ENCODE measurements at places on chromosomes 4 and X.
A peak's percentile ranks its signal among the peaks of the same experiment; 100 is the strongest.

GRCh38 chrX:9342561-9343051 lies 122.3 kb upstream of the TBL1X start:
- peak; percentile 61 for DNase-seq

GRCh38 chr4:109682875-109683274 lies 20.4 kb downstream of the CASP6 start:
- DNase-seq: no peak

- no peak for DNase-seq
Measured at GRCh38 chrX:31588355-31588754, 516.5 kb upstream of the FTHL17 start.

DNA sequence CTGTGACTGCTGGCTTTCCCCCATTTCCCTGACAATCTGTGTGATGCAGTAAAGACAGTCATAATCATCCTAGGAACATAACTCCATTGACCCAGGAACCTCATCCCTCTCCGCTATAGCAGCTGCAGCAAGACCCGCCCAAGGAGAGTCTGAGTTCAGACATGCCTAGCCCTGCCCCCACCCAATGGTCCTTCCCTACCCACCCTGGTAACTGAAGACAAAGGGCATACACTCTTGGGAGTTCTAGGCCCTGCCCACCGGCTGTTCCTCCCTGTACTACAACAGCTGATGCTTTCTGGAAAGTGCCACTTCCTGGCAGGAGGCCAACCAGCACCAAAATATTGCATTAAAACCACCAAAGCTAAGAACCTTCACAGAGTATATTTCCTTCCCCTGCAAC lies 1035.6 kb downstream of the C4orf33 start:
- no peak for DNase-seq

DNA sequence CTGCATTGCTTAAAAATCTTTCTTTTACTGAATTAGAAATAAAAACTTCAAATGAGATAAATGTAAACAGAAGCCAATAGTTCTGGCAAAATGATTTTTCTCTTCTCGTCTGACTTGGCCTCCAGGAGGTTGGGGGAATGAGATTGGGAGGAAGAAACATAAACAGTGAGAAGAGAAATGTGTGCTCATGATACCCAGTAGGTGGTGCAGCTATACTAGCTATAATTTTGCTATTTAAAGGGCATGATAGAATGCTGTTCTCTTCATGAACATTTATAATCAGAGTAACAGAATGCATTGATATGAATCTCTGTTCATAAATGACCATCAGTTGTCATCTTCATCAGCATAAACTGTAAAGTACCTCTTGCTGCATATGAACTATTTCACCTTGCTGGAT lies 85.5 kb downstream of the TACR3 start:
- DNase-seq: peak; percentile 3

DNA sequence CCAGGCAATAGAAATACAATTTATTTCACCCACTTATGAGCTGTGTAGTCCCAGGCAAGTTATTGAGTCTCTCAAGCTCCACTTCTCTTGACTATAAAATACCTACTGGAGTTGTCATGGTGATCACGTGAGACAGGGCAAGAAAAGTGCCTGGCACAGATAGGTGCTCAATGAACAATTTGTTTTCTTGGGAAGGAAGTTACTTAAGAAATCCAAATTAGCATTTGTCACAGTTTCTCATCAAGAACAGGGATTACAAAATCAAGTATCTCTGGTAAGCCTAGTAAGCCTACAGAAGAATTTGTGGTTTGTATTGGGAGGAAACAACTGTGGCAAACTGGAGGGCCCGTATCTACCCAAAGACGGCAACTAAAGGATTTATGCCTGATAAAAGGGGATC lies 37.5 kb upstream of the RASGEF1B start:
- no peak for DNase-seq

Measured in A172 (cell line).